ENCODE measurements at places on chromosomes 12 and 14. TPM values are rescaled to one million over a fixed set of nuclear protein-coding genes. Genes with fewer than 3 reads are reported as not detected.
A peak's percentile ranks its signal among the peaks of the same experiment; 100 is the strongest.

DNA sequence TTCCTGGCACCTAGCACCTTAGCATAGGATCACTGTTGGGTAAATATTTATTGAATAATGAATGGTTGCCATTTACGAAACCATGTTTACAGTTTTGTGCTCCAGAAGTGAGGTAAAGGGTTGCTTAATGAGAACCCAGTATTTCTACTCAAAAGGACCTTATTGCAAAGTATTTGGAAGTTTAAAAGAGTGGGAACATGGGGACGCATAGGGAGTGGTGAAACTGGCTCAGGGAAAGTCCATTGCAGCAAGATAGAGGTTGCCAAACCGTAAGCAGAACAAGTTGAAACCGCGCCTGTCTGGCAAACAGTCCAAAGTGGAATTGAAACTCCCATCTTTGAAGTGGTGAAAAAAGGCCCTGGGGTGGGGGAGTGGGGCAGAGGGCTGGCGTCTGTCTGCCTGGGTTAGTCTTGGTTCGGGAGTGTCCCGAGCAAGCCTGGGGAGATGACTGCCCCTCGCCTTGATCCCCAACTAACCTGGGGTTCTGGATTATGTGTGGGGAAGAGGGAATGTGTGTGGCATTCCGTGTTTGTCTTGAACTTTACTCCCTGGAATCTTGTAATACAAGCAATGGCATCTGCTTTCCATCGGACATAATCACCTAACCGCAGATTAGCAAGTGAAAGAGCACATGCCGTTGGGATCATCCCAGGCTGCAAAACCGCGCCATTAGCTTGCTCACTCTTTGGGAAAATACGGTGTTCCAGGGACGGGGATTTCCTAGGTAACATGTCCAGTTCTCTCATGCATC, 7.2 kb downstream of the ALDH2 start:
- H3K36me3 ChIP-seq: no peaks in the 10 kb centered on the region
- no peak overlapping the region for H3K27ac ChIP-seq
- no peak overlapping the region for H3K4me3 ChIP-seq
- no peaks in the 10 kb centered on the region for H3K4me1 ChIP-seq
- DNase-seq: no peak

GRCh38 chr14:103656031-103656755, 27.2 kb downstream of the KLC1 start:
- no peaks in the 10 kb centered on the region for H3K4me1 ChIP-seq
- H3K27ac ChIP-seq: no peak overlapping the region
- H3K27me3 ChIP-seq: no peaks in the 10 kb centered on the region
- no peak for DNase-seq

- H3K27ac ChIP-seq: no peak overlapping the region
- peaks cover 20% of the 10 kb centered on the region for H3K4me1 ChIP-seq
- no peaks in the 10 kb centered on the region for H3K27me3 ChIP-seq
- no peak for DNase-seq
- no peaks in the 10 kb centered on the region for H3K36me3 ChIP-seq
Measured at GRCh38 chr12:10194160-10194670, 15.4 kb downstream of the TMEM52B start.

DNA sequence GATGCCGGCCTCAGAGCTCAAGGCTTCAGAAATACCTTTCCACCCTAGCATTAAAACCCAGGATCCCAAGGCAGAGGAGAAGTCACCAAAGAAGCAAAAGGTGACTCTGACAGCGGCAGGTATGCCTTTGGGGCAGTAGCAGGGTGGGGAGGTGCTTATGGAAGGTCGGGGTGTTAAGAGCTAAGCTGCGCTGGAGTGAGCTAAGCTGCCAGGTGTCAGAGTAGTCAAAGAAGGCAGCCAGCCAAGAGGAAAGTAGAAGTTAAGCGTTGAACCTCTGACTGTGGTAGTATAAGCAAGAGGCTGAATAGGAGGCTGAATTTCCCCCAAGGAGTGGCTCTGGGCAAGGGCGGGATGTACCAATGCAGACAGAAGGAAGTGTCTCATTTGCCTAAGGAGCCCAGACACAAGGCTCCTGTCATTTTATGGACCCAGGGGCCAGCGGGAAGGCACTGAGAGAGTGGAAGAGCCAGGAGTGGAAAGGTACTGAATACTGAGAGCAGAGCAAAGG, 29.2 kb downstream of the DYRK4 start:
- H3K4me3 ChIP-seq: no peak overlapping the region
- no peak for DNase-seq
- H3K4me1 ChIP-seq: no peaks in the 10 kb centered on the region

KRT2 gene
- total RNA-seq: not detected

- no peaks in the 10 kb centered on the region for H3K4me1 ChIP-seq
- H3K4me3 ChIP-seq: no peak overlapping the region
- no peaks in the 10 kb centered on the region for H3K27me3 ChIP-seq
- H3K36me3 ChIP-seq: no peaks in the 10 kb centered on the region
- H3K27ac ChIP-seq: no peak overlapping the region
Measured at GRCh38 chr12:66409195-66409871, 107.0 kb downstream of the HELB start.

SIX4 gene
- total RNA-seq: 24.5 TPM

COL2A1 gene
- 0.22 TPM for total RNA-seq

DNA sequence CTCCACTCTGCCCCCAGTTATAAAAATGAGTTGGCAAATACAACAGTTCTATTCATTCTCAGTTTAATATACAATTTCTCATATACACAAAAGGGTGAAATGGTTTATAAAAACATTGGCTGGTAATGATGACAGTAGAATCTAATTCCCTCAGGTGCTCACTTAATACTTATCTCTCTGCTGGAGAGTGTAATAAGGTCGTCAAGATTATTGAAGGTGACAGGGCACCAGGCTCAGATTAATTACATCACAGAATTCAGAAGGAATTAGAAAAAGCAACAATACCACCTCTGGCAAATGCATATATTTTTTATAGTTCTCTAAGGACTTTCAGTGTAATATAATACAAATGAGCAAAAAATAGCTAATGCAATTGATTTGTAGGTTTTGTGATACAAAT, 42.3 kb downstream of the ATXN7L3B start:
- H3K4me1 ChIP-seq: no peaks in the 10 kb centered on the region
- no peak overlapping the region for H3K4me3 ChIP-seq
- no peaks in the 10 kb centered on the region for H3K36me3 ChIP-seq
- H3K27ac ChIP-seq: no peak overlapping the region
- no peaks in the 10 kb centered on the region for H3K27me3 ChIP-seq

GRCh38 chr12:104279164-104279563, 24.4 kb upstream of the EID3 start:
- H3K36me3 ChIP-seq: no peaks in the 10 kb centered on the region
- H3K4me3 ChIP-seq: no peak overlapping the region
- peak overlapping the region; percentile 90 for H3K27ac ChIP-seq
- H3K27me3 ChIP-seq: no peaks in the 10 kb centered on the region

- no peak overlapping the region for H3K27ac ChIP-seq
- no peaks in the 10 kb centered on the region for H3K36me3 ChIP-seq
- H3K4me3 ChIP-seq: no peak overlapping the region
- DNase-seq: no peak
- H3K27me3 ChIP-seq: no peaks in the 10 kb centered on the region
Measured at GRCh38 chr12:10940389-10940788, 1.3 kb upstream of the TAS2R14 start.

C12orf54 gene
- not detected for total RNA-seq

DNA sequence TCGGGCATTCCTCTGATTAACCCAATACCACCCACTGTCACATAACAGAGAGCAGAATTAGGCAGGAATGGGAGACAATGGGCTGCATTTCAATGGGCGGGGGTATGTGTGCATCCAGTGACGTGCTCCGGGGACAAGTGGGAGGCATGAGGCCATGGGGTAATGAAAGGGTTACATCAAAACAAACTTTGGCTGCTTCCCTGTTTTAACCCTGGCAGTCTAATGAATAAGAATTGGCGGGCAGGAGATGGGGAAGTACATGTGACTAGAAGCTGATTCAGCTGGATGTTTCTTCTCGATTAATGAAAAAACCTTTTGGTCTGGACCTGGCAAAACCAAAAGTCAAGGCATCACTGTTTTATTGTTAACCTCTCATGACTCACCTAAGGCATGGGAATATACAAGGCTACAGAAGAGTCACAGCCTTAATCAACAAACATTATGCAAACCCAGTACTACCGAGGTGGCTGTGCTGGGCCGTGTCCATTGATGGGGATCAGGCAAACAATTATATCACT, 44.2 kb downstream of the SOCS2 start:
- H3K27me3 ChIP-seq: no peaks in the 10 kb centered on the region
- H3K36me3 ChIP-seq: no peaks in the 10 kb centered on the region
- no peak for DNase-seq
- H3K27ac ChIP-seq: no peak overlapping the region

- no peaks in the 10 kb centered on the region for H3K36me3 ChIP-seq
- no peaks in the 10 kb centered on the region for H3K27me3 ChIP-seq
- H3K27ac ChIP-seq: no peak overlapping the region
- DNase-seq: no peak
- H3K4me3 ChIP-seq: no peak overlapping the region
Measured at GRCh38 chr14:65414961-65415589, 2.5 kb downstream of the FUT8 start.

DNA sequence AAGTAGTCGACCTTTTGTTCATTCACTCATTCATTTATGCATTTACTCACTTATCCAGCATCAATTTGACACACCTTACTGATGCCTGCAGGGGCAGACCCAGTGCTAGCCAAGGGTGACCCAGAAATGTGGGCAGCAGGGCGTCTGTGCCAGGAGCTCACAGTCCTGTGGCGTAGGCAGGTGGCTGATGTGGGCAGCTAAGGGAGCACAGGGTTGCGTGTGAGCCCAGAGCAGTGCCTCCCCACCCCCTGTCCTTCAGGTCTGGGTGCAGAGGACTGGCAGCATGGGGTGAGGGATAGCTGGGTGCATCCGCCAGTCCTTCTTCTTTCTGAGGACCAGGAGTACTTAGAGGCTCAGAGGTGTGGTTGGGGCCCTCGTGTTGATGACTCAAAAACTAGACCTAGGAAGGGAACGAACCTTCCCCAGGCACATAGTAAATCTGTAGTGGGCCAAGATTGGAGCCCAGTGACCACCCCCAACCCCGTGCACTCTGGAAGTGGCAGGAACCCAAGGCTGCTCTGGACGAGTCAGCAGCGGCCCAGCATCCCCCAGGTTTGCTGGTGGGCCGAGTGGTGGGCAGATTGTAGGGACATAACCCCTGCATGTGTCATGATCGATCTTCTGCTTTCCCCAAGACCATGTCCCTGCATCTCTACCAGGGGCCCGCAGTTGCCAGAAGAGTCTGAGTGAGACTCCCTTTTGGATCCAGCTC, 63.9 kb downstream of the BEGAIN start:
- DNase-seq: no peak
- H3K27ac ChIP-seq: no peak overlapping the region
- no peaks in the 10 kb centered on the region for H3K36me3 ChIP-seq
- no peaks in the 10 kb centered on the region for H3K27me3 ChIP-seq

VRTN gene
- total RNA-seq: 0.10 TPM

- DNase-seq: no peak
- no peaks in the 10 kb centered on the region for H3K27me3 ChIP-seq
- H3K4me3 ChIP-seq: no peak overlapping the region
- H3K4me1 ChIP-seq: no peaks in the 10 kb centered on the region
Measured at GRCh38 chr12:53713516-53713915, 13.7 kb downstream of the CALCOCO1 start.

- peaks cover 7% of the 10 kb centered on the region for H3K4me1 ChIP-seq
- no peaks in the 10 kb centered on the region for H3K27me3 ChIP-seq
- no peak overlapping the region for H3K4me3 ChIP-seq
- no peak overlapping the region for H3K27ac ChIP-seq
- no peaks in the 10 kb centered on the region for H3K36me3 ChIP-seq
Measured at GRCh38 chr14:50813544-50813863, 17.5 kb downstream of the NIN start.

IL23A gene
- 0.59 TPM for total RNA-seq

GZMH gene
- total RNA-seq: not detected

GRCh38 chr12:92234533-92234932, 88.9 kb upstream of the BTG1 start:
- no peaks in the 10 kb centered on the region for H3K36me3 ChIP-seq
- no peak for DNase-seq
- no peak overlapping the region for H3K4me3 ChIP-seq
- no peak overlapping the region for H3K27ac ChIP-seq
- no peaks in the 10 kb centered on the region for H3K4me1 ChIP-seq
- H3K27me3 ChIP-seq: no peaks in the 10 kb centered on the region

DNA sequence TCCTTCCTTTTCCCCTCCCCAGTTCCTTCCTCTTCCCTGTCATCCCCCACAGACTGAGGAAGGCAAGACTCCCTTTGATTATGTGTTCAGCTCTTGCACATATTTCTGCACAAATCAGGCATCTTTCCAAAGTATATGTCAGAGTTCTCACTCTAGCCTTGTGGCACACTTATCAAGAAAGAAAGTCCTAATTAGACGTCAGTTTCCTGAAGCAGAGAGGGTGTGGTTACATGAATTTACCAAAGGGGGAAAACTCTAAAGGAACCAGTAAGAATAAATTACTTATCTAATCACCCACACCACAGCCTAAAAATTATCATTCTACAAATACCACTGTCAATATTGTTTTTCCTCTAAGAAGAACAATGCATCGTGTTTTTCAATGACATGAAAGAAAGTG, 120.7 kb upstream of the GRIP1 start:
- no peak for DNase-seq
- no peaks in the 10 kb centered on the region for H3K36me3 ChIP-seq
- peaks cover 85% of the 10 kb centered on the region for H3K27me3 ChIP-seq
- no peak overlapping the region for H3K27ac ChIP-seq
- no peaks in the 10 kb centered on the region for H3K4me1 ChIP-seq

GRCh38 chr14:22096514-22096895, 422.9 kb upstream of the OR4E1 start:
- no peaks in the 10 kb centered on the region for H3K4me1 ChIP-seq
- H3K4me3 ChIP-seq: no peak overlapping the region
- no peaks in the 10 kb centered on the region for H3K36me3 ChIP-seq
- no peak overlapping the region for H3K27ac ChIP-seq
- no peak for DNase-seq
- peaks cover 17% of the 10 kb centered on the region for H3K27me3 ChIP-seq

DNA sequence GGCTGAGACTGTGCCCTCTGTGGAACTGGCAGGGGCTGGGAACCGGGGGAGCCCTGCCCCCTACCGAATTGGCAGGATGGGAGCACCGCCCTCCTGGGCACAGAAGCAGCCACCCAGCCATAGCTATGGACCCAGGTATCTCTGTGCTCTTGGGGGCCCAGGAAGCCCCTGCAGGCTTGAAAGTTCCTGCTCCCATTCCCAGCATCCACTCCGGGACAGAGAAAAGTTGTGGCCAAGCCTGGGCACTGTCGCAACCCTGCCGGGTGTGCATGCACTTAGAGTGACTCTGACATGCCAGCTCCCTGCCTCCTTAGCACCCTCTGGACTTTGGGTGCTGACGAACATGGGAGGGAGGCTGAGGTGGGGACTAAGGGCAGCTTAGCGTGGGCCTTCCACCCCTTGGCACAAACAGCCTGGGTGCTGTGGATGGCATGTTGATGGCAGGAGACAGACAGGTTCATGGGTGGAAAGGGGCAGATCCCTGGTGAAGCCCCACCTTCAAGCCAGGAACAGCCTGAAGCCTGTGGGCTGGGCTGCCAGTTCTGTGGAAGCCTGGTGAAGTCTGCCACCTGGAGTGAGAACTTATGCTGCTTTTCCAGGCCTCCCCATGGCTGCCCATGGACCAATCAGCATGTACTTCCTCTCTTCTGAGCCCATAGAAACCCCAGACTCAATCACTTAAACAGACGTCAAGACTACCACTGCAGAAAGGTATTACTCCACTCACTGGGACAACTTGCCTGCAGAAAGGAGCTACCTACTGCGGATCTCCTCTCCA, 279.0 kb downstream of the ATXN7L3B start:
- no peaks in the 10 kb centered on the region for H3K4me1 ChIP-seq
- H3K4me3 ChIP-seq: no peak overlapping the region
- H3K27ac ChIP-seq: no peak overlapping the region
- H3K36me3 ChIP-seq: no peaks in the 10 kb centered on the region
